ENCODE measurements at places on chromosomes 12 and 14.

- DNase-seq: no peak
These were observed 59.2 kb upstream of the TSPAN8 start for GRCh38 chr12:71216725-71217579.

- DNase-seq: peak; percentile 88
These were observed 14.2 kb downstream of the VRTN start for GRCh38 chr14:74362361-74362915.

DNA sequence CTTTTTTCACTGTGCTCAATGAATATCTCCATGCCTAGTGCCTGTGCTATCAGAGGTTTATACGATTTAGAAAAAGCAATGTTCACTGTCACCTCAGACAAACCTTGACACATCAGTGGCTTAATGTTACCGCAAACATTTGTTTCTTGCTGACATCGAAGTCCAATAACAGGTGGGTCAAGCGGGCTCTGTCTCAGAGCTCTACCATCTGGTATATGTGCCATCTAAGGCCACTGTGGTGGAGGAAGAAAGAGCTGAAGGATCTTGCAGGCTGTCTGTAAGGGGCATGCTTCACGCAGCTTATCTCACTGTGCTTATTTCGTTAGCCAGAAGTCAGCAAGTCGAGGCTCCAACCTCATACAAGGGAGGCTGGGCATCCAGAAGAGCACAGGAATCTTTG is 189.5 kb upstream of the NTF3 start:
- no peak for DNase-seq

GRCh38 chr12:45381351-45381750 is 165.5 kb downstream of the ANO6 start:
- DNase-seq: no peak

- DNase-seq: peak; percentile 65
These were observed 1687.4 kb upstream of the FLRT2 start for GRCh38 chr14:83842547-83842946.

- DNase-seq: no peak
These were observed 14.7 kb downstream of the PTPRO start for GRCh38 chr12:15336768-15337553.

DNA sequence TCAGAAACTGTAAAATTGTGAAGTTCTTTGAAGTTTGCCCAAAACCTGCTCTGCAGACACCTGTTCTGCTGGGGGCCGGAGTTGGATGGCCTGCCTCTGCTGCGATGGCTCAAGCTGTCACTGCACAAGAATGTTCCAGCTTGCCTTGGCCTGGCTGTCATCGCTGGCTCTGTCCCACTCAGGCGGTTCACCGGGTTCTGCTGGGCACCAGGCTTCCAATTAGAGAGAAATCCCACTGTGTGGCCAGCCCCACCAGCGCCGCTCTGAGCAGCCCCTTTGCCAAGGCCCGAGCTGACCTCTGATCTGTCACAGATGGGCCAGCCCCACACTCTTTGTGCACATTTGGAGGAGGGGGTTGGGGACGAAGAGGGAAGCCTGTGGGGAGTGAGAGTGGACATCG is 71.7 kb upstream of the GPATCH2L start:
- DNase-seq: no peak

GRCh38 chr14:94571950-94572349 is 9.3 kb upstream of the SERPINA5 start:
- no peak for DNase-seq

GRCh38 chr12:53327435-53328042 is 6.1 kb upstream of the AAAS start:
- no peak for DNase-seq

DNA sequence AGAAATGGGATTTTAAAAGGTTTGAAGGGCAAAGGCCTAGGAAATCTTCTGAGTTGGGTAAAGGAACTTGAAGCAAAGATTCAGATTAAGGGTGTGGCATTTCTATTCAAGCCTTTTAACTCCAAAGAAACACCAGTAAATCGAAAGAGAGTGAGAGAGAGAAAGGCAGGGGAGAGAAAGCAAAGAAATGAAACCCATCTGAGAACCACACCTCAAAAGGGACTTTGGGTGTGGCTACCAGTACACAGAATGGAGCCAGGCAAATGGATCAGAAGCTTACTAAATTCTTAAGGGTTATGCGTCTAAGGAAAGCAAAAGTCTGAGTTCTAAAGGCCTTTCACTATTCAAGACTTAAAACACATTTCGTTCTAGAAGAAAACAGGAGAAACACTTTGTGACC is 277.4 kb downstream of the BCL11B start:
- DNase-seq: no peak

- no peak for DNase-seq
These were observed 50.9 kb downstream of the BAZ1A start for GRCh38 chr14:34824256-34824655.

DNA sequence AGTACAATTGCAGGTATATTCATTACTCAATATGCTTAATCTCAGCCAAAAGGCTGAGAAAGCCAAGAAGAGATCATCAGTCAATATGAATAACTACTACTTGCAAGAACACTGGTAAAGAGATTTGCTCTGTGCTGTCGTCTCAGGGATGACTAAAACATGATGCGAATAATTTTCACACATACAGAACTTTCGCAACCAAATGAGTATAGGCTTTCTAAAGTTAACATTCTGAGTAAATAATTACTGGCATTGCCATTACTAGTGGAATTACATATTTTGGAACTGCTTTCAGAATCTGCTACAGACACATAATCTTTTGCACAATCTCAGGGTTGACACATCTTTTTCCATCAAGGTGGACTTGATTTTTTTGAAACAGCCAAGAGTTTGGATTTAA is 24.7 kb downstream of the NCKAP1L start:
- no peak for DNase-seq

GRCh38 chr14:76546426-76547221 is 170.7 kb downstream of the ESRRB start:
- no peak for DNase-seq

DNA sequence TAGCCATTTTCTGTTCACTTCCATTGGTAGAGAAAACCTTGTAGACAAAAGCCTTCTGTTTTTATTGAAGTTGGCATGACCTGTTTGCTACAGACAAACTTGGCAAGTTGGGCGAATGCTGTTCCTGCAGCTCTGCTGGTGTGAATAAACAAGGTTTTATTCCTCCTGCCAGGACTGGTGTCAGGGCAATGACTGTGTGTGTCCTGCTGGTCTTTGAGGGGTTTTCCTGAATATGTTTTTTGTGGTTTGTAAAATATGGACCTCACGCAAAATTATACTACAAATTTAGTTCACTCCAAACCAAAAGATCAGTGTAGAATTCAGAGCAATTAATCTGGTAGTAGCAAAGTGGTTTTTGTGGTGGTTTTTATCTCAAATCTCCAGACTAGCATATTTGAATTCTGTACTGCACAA is 140.8 kb downstream of the ERC1 start:
- DNase-seq: no peak

DNA sequence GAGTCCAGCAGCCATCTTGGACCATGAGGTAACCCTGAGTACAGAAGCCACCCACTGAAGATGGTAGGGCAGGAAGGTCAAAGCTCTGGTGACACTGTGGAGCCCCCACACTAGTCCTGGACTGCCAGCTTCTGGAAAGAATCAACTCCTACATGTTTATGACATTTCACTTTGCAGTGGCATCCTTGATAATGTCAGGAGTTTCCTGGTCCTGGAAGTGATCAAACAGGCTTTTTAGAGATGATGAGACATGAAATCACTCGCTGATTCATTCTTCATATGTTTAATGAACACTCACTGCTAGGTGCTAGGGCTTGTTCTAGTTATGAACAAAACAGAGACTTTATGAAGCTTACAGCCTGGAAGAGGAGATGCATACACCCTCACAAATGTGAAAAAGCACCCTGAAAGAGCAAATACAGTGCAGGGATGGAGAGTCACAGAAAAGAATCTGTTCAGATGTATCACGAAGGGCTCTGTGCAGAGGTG is 15.8 kb upstream of the HNF1A start:
- DNase-seq: no peak

GRCh38 chr12:115306380-115306779 is 622.4 kb upstream of the TBX3 start:
- no peak for DNase-seq

DNA sequence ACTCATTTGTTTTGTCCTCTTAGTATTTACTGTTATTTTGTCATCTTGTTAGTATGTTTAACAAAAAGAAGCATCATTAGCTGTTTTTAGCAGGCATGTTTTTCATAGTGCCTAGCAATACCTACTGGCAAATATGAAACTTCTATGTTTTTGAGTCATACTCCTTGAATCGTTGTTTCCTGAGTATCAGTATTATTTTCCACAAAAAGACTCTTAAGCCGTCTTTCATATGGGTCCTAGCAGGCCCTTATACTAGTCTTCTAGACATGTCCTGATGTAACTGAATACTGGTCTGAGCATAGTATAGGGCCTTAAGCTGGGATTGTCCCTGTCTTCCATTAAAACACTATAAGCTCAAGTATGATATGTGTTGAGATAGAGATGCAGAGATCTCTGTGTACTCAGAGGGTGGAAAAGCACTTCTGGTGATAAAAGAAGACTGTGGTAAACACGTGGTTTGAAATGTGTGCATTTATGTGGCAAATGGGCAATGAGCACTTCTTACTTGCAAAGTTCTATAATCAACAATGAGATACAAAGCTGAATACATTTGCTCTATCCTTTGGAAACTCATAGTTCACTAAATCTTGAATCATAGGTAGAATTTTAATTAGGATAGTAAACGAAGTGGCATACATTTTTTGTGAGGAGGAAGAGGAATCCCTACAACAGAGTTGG is 348.8 kb downstream of the PDZRN4 start:
- no peak for DNase-seq

DNA sequence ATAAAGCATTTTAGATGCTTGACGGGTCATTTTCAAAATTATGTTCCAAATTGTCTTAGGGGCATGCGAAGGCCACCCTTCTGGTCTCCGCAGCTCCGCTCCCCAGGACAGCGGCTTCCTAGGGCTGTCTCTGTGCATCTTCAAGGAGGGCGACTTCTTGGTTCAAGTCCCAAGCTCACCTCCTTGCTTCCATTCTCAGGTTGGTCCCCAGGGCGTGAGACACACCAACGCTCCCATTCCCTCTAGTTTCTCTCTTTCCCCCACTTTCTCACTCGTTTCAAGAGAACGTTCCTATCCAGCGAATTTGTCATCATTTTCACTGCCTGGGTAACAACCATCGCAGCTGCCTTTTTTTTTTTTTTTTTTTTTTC is 109.4 kb upstream of the CCND2 start:
- DNase-seq: no peak

DNA sequence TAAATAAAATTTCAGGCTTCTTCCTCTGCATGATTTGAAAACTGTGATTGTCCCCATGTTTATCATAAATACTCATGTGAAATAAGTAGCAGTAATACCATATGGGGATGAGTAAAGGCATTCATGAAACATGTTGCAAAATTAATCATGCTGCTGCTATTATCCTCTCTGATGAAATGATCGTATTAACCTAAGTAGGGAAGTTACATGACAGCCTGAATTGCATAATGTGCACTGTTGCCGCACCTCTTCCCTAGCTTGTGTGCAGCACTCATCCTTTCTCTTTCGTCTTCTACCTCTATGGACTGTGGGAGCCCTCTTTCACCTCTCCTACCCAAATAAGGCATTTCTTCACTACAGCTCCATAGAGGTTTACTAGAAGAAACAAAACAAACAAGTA is 367.6 kb downstream of the SOX5 start:
- DNase-seq: no peak

DNA sequence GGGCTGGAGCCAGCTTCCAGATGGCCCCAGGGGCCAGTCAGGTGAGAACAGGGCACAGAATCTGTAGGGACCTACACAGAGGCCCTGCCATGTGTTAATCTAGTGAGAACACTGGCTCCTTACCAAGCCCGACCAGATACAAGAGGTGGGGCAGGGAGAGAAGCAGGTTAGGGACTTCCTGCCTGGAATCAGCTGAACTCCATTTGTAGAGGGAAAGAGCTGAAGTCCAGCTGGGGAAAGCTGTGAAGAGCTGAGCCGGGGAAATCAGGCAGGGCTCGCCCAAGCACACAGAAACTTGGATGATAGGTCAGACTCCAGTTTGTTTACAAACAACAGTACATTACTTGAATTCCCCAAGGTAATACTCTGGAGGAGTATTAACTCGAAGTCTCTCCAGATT is 46.7 kb downstream of the PTGER2 start:
- no peak for DNase-seq
